ENCODE measurements at places on chromosomes 5 and 9.

- DNase-seq = no peak
These were observed 458.3 kb upstream of the ACTBL2 start for GRCh38 chr5:57940879-57941278.

GRCh38 chr5:142808878-142809598 lies 38.9 kb downstream of the ARHGAP26 start:
- DNase-seq = peak; percentile 19

GRCh38 chr9:129848712-129849441 lies 13.6 kb downstream of the USP20 start:
- no peak for DNase-seq

GRCh38 chr9:107989099-107989498 lies 499.5 kb upstream of the KLF4 start:
- DNase-seq = no peak

- DNase-seq = peak; percentile 43
These were observed 93.7 kb downstream of the PDE4D start for GRCh38 chr5:59799668-59800346.

GRCh38 chr9:89884356-89885083 lies 279.7 kb downstream of the GADD45G start:
- DNase-seq = no peak

DNA sequence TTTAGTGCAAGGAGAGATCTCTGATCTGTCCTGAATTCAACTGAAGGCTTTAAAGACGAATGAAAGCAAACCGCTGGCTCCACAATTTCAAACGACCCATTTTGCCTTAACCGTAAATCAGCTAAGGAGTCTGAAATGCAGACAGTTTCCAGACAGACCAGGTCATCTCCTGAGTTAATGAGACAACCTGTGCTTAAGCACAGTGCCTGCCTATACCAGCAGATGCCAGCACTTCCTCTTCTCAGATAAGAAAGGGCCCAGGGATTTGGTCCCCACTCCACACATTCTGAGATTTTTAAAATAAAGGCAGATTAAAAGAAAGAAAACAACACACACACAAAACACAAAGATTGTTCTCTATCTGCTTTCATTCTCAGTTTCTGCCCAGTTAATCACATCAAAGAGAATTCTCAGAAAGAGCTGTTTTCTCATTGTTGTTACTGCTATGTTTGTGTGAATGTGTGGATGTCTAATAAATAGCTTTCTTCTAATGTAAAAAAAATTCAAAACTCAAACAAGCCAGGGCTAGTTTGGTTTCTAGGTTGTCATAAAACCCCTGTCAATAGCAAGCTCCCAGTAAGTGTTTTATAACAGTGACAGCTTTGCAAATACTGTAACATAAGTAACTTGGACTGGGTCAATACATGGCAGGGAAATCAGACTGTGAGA lies 157.7 kb upstream of the SLC24A2 start:
- no peak for DNase-seq

DNA sequence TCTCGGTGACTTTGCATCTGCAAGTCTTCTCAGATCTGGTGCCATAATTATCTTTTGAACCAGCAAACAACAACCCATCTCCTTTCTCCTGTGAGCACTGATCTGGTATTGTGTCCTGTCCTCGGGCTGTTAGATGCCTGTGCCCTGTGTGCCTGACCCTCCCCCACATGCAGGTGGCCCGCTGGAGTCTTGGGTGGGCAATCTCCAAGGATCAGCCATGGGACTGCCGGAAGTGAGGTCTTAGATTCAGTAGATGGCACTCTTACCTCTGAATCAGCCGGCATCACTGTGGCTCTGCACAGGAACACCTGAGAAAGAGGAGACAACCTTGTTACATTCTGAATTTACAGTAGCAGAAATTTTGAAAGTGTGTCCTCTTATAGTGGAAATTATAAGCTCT lies 172.4 kb downstream of the IRX2 start:
- DNase-seq = no peak

GRCh38 chr5:135211791-135212190 lies 177.8 kb upstream of the PITX1 start:
- no peak for DNase-seq

DNA sequence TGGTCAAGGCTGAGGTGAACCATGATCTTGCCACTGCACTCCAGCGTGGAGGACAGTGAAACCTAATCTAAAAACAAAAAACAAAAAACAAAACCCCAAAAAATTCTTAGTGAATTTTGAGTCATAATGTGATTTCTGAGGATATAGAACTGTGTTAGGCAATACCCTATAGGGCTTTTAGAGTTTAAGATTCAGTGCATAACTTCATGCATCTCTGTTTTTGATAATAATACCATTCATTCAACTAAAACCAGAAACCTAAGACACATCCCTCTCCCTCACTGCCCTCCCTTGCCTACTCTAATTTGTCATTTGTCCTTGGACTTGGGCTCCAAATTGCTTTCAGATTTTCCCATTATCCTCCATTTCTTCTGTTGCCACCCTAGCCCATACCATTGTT lies 405.7 kb upstream of the EDIL3 start:
- no peak for DNase-seq

GRCh38 chr5:108141676-108142075 lies 240.2 kb downstream of the FBXL17 start:
- DNase-seq = no peak

DNA sequence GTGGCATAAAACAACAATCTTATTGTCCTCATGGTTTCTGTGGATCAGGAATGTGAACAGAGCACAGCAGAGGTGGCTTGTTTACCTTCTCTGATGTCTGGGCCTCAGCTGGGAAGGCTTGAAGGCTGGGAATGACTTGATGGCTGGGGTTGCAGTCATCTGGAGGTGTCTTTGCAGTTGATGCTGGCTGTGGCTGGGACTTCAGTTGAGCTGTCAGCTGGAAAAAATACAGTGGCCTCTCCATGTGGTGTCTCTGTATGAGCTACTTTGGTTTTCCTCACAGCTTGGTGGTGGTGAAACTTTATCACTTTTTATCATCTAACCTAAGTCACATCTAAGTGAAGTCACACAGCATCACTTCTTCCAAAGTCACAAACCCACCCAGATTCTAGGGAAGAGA lies 24.7 kb upstream of the STX17 start:
- DNase-seq = no peak

DNA sequence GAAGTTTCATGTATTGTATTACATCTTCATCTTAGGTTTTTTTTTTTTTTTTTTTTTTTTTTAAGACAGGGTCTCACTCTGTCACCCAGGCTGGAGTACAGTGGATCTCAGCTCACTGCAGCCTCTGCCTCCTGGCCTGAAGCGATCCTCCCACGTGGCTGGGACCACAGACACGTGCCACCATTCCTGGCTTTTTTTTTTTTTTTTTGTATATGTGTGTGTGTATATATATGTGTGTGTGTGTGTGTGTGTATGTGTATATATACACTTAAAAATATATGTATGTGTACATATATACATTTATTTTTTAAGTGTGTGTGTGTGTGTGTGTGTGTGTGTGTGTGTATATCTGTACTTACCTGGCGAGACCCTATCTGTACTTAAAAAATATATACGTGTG lies 6.6 kb downstream of the DMXL1 start:
- DNase-seq = no peak

DNA sequence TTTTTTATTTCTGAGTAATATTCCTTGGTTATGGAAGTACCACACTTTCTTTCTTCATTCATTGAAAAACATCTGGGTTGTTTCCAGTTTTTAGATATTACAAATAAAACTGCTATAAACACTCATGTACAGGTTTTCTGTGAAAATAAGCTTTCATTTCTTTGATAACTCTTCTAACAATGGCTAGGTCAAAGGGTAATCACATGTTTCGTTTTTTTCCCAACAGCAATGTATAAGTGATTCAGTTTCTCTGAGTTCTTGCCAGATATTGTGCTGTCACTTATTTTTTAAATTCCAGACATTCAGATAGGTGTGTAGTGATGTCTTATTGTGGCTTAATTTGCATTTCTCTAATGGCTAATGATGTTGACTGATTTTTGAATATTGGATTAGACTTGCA lies 16.7 kb upstream of the TNPO1 start:
- no peak for DNase-seq

- DNase-seq = no peak
These were observed 73.8 kb downstream of the JAKMIP2 start for GRCh38 chr5:147708708-147709107.

DNA sequence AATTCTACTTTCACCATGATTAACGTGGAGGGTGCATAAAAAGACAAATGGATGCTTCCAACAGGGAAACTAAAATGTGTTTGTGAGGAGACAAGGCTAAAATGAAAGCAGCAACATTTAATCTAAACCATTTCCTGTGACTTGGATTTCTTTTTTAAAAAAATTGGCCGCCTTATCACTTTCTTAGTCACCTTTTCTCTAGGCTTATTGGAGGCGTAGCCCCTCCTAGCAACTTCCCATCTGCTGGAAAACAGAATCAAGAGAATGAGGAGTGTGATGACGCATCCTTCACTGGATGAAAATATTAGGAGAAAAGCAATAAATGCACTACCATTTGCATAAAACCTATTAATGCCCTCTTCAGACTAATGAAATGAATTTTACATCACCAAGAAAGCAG lies 791 bp upstream of the GPR150 start:
- no peak for DNase-seq

GRCh38 chr9:4792054-4792571 lies 631 bp upstream of the RCL1 start:
- DNase-seq = no peak

GRCh38 chr5:14447958-14448911 lies 133.4 kb upstream of the OTULINL start:
- DNase-seq = no peak

DNA sequence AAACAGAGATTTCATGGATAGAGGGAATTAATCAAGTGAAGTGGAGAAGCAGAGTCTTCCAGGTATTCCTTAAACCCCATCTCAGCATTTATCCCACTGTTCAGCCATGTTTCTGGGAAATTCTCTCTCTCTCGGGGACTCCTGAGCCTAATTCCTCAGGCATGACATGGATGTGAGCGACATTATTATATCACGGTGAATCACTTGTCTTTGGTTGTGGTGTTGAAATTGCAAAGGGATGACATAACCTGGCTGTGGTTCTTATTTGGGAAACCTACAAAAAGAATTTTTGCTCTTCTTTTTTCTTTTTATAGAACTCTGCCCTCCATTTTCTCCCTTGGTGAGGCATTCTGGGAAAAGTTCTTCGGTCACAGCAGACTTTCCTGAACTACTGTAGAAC lies 457.9 kb upstream of the PTGER4 start:
- no peak for DNase-seq

GRCh38 chr5:177430140-177430951 lies 3.9 kb downstream of the GRK6 start:
- no peak for DNase-seq

DNA sequence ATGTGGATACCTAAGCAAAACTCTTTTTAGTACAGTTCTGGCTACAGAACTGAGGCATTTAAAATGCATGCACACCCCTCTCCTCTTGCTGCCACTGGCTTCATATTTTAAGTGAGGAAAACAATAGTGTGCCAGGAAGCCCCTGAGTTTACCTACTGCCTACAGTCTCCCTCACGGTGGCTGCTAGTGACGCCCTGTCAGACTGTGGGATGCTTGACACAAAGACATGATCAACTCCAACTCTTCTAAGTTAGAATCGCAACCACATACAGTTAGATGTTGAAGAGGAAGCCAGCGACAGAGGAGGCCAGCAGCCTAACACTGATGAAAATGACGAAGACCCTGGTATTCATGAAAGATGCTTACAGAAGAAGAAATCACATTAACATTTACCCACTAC lies 1.3 kb downstream of the SEC16A start:
- no peak for DNase-seq

DNA sequence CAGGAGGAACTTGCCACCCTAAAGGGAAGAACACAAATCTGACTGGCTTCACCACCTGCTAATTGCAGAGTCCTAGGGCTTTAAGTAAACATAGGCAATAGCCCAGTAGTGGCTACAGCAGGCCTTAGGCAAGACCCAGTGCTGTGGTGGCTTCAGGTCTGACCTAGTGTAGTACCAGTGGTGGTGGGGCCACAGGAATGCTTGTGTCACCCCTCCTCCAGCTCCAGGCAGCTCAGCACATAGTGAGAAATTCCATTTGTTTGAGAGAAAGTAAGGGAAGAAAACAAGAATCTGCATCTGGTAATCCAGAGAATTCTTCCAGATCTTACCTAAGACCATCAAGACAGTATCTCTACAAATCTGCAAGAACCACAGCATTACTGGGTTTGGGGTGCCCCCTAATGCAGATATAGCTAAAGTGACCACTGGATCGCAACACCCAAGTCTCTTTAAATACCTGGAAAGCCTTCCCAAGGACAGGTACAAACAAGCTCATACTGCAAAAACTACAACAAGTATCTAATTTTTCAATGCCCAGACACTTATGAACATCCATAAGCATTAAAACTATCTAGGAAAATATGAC lies 102.6 kb upstream of the TRPM3 start:
- no peak for DNase-seq

- DNase-seq = no peak
These were observed 18.2 kb downstream of the C9orf152 start for GRCh38 chr9:110189559-110190320.

- DNase-seq = no peak
These were observed 9.1 kb upstream of the MSMP start for GRCh38 chr9:35763181-35763580.

DNA sequence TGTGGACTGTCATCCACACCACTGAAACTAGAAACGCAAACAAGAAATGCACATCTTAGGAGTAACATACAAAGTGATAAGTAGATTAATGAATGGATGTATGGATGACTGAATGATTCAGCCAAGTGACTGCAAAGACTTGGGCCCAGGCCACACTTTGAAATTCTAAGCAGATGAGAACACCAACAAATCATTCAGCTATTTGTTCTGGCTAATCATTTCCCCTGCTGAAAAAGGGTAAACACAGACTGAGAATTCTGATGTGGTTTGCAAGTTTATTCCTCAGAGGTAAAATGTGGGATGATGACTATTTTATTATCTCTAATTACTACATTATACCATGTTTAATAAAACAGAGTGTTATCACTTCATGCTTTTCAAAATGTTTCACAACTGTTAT lies 163.2 kb upstream of the ADAMTS16 start:
- no peak for DNase-seq

- DNase-seq = no peak
These were observed 107.6 kb upstream of the TNC start for GRCh38 chr9:115225459-115226116.

- DNase-seq = no peak
These were observed 16.4 kb downstream of the SH3GLB2 start for GRCh38 chr9:129011761-129012181.

DNA sequence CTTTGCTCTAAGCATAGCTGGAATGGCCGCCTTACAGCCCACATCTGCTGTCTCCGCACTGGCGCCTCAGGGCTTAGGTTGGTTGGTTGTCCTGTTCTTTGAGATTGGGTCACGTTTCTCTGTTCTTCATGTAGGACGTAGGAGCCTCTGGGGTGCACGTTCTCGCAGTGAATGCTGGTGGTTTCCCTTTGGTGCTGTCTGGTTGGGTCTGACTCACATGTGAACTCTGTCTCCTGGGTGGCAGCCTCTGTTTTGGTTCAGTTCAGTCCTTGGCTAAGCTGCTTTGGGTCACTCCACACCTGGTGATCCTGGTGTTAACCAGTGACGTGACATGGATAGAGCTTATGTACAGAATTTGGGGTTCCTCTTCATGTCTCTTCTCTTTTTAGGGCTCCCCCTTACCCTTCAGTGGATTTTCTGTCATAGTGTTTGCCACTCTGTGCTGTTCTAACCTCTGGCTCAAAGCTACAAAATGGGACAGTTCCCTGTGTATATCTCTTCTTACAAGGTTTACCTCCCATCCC lies 12.6 kb upstream of the LPCAT1 start:
- no peak for DNase-seq
